LoVo (cell line): ENCODE measurements at places on chromosomes 6 and 20.
A peak's percentile ranks its signal among the peaks of the same experiment; 100 is the strongest.

- peak; percentile 76 for DNase-seq
These were observed 16.0 kb downstream of the MARCKS start for GRCh38 chr6:113873043-113873667.

DNA sequence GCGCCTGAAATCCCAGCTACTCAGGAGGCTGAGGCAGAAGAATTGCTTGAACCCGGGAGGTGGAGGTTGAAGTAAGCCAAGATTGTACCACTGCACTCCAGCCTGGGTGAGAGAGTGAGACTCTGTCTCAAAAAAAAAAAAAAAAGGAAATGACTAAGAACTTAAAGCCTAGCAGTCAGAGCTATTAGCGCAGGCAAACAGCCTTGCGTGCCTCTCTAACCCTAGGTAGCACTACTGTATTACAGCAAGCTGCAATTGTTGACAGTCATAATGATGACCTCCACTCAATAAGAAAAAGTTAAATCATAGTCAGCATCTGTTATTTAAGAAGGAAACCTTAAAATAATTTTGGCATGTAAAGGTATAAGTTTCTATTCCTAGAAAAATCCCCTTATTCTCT lies 14.4 kb downstream of the GSS start:
- DNase-seq, result no peak

GRCh38 chr6:48067148-48067712 lies 43.8 kb downstream of the PTCHD4 start:
- DNase-seq, result no peak

DNA sequence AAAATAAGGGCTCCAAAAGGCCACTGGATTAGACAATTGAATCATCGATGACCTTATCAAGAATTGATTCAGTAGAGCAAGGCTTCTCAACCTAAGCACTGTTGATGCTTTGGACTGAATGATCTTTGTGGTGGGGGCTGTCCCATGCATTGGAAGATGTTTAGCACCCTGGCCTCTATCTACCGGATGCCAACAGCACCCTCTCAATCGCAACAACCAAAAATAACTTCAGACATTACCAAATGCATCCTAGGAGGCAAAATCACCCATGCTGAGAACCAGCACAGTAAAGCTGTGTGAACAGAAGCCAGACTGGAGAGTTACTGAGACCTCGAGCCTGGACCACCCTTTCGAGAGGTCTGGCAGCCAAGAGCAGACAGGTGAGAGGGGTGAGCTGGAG lies 67.5 kb downstream of the TBC1D7 start:
- DNase-seq, result no peak

DNA sequence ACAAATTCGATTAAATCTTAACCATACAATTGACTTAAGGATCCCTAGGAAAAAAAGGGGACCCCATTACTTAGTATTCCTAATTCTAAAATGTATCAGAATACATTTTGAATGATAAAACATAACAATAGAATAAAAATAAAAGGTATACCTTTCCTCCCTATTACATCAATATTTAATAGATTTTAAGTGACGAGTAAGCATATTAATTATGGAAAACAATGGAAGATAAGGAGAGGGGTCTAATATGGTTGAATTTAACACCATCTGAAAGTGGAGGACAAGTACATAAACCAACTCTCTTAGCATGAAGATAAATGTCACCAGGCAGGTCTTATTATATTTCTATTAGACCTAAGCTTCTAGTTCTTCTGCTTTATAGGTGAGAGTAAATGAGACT lies 232.1 kb downstream of the HAO1 start:
- DNase-seq, result no peak

- no peak for DNase-seq
These were observed 10.8 kb downstream of the GSTA4 start for GRCh38 chr6:52984247-52984646.

- DNase-seq, result no peak
These were observed 57.9 kb upstream of the MANEA start for GRCh38 chr6:95519228-95520037.

DNA sequence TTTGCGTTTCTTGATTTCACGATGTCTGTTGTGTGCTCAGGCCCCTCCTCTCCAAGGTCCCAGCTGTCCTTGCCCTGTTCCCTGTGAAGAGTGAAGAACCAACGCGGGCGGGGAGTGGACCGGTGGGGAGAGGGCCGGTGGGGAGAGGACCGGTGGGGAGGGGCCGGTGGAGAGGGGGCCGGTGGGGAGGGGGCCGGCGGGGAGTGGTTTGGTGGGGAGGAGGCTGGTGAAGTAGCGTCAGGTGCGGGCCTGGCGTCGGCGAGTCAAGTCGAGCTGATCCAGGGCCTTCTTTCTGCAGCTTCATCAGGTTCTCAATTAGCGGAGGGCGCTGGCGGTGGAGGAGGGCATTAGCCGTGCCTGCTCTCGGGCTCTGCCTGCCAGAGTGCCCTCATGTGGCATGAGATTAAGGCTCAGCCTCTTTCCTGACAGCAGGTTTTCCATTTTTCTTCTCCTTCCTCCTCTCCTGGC lies 21.2 kb upstream of the BHLHE23 start:
- DNase-seq, result no peak

- no peak for DNase-seq
These were observed 155.2 kb upstream of the ESR1 start for GRCh38 chr6:151652325-151652724.

DNA sequence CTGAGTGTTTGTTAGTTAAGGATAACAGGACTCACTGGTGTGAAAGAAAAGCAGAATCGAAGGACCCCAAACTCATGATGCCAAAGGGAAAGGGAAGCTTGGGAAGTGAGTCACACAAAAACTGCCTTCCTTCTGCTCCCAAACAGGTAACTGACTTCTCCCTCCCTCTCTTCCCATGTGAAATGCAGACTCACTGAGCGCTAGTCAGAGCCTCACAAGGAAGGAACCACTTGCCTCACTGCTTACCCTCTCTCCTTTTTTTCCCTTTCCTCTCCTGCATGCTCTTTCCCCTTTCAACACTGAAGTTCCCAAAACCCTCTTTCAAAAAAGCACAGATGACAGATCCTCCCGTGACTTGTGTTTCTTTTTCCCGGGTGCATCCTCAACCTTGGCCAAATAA lies 56.4 kb downstream of the LYRM4 start:
- DNase-seq, result no peak

DNA sequence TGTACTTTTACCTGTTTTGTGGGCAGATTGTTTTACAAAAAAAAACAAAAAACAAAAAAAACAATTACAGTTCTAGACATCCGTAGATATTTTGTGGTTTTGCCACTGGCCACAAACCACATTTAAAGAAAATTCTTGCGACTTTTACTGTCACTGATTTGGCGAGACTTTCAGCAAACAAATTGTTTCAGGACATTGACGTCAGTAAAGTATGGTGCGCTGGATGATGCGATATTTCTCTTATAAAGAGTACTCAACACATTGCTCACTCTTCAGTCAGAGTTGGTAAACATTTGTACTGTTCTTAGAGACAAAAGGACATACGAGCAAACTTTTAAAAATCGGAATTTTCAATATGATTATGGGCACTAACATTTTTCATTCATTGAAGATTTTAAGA lies 229.8 kb downstream of the HAO1 start:
- no peak for DNase-seq

GRCh38 chr20:25541676-25542075 lies 43.7 kb downstream of the NINL start:
- no peak for DNase-seq

DNA sequence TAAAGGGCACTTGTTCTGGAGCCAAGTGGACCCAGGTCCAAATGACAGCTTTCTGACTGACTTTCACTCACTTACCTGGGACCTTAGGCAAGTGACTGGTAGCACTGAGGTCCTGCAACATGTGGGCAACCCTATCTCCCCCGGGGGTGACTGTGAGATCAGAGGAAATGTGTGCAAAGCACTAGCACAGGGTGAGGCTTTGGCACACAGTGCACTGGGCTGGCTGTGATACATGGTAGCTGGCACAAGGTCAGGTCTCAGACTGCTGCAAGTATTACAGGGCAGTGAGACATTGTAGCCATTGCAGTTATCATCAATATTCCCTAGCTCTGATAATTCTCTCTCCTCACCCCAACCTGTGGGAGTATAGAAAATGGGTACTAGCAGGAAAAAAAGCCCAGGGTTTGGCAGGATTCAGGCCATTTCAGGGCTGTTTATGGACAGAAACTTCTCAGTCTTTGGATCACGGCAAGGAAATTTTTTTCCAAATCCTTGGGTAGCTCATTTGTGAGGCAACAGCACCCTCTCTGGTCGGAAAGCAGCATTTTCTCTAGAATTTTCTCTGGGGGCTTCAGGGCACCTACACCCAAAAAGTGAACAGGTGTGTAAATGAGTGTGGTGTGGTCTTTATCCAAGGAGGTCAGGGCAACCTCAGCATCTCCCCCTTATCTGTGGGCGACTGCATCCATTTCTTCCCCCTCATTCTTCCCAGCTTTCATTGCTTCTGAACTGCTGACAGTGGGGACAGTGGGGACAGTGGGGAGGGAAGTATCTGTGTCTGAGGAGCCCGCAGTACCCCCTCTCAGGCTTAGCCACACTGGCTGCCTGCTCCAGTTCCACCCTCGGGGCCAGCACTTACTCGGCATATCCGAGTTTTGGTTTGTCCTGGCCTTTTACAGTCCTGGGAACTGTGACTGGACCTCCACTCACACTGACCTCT lies 148.7 kb upstream of the PHACTR3 start:
- DNase-seq, result peak; percentile 24

DNA sequence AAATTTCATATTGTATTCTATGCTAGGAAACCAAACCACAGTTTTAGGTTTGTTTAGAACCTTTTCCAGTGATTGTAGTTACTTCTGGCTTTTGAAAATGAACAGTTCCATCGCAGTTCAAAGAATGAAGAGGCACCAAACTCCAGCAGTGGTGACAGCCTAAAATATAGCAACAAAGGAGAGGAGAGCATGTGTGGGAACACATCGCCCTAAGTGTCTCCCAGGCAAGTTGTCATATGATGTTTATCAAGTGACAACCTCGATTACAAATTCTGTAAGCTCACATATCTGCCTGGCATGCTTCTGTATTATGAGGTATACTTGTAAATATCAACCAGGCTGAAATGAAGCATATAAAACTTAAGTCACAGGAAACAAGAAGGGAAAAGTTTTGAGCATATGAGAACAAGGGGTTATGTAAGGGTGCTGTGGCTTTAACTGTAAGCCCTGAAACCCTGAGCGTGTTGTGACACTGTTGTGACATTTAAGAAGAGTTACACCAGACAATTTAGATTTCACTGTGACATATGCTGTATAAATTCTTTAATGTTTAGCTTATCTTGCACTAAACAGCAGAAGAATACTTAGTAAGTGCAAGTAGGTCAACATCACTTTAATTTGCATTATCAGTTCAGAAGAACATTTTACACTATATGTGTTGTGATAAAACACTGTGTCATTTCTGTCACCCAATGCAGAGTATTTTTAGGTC lies 29.1 kb upstream of the FBXL4 start:
- DNase-seq, result no peak

DNA sequence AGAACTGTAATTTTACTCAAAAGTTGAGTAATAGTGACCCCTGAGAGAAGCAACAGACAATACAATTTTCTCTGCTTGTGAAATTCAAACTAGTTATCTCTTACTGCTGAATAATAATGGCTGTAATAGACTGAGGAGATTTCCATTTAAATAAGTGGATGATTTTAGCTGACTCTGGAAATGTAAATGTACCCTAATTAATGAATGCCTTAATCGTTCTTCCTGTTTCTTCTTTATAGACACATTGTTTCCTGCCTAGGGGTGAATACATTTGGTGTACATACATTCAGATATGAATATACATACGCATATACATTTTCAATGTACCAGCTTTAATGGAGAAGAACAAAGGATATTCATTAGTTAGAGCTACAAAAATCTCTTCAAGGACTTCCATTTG lies 611.9 kb downstream of the TFAP2B start:
- DNase-seq, result no peak

GRCh38 chr6:147522597-147522996 lies 14.1 kb downstream of the SAMD5 start:
- DNase-seq, result no peak

DNA sequence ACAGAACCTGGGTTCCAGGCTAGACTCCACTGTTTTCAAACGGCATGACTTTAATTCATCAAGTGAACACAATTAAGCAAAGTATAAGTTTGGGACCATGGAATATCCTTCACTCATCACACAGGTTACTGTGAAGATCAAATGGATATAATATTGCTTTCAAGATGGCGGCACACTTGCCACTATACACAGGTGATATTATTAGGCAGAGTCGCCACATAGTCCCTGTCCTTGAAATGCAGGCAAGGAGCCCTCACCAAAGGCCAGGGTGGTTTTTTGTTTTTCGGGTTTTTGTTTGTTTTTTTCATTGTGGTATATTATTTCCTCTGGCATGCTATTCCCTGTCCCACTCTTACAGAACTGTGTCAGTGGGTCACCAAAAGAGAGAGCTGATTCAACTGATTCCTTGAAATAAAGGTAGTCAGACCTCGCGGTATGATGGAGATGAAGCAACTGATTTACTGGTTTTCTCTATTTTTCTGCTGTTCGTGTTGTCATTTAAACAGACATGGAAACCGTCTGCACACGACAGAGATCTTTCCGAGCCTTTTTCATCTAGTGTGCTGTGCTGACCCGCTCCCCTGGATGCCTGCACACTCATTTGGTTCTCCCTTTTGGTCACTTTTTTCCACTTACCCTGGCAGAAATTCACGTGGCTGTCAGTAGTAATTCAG lies 29.7 kb downstream of the MYB start:
- no peak for DNase-seq

DNA sequence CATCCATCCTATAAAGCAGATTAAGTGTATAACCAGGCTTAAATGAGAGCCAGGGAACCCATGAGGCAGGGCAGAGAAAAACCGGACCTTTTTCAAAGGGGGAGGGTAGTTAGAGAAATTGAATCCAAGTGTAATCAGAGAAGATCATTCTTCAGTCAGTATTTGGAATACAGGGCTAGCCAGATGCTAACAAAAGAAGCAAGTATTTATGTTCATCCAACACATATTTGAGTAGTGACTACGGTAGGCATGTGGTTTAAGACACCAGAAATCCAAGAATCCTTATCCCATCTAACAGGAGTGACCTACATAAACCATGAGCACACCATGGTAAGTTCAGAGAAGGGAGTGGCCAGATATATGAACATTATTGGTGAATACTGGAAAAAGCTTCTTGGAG lies 46.8 kb upstream of the FAM83C start:
- DNase-seq, result no peak

DNA sequence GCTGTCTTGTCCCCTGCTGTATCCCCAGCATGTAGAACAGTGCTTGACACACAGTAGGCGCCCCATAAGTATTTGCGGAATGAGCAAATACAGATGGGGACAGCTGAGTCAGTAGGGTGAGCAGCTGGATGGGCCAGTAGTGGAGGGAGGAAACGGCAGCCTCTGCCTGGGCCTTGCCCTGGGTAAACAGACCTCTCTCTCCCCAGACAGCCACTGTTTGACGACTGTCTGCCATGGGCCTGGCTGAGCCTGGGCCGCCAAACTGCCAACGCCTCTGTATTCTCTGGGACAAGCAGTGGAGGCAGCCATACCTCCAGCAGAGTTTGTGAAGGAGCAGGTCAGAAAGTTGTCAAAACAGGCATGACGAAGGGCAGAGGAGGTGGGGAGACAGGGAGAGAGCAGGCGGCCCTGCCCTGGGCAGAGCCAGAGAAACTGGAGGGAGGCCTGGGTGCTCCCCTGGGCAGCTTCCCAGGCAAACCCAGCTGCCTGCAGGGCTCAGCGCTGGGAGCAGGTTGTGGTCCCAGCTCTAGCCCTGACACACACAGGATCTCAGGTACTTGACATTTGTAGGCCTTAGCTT lies 15.2 kb downstream of the HNF4A start:
- DNase-seq, result no peak
